ENCODE measurements at places on chromosomes 6 and 20.

- no peak for DNase-seq
Observed at GRCh38 chr6:108330806-108331205, 36.0 kb downstream of the AFG1L start.

- no peak for DNase-seq
Observed at GRCh38 chr6:118100717-118101116, 193.7 kb downstream of the SLC35F1 start.

- DNase-seq = no peak
Observed at GRCh38 chr6:87181903-87182302, 26.5 kb downstream of the ZNF292 start.

- DNase-seq = no peak
Observed at GRCh38 chr20:51140671-51141070, 117.8 kb upstream of the KCNG1 start.

DNA sequence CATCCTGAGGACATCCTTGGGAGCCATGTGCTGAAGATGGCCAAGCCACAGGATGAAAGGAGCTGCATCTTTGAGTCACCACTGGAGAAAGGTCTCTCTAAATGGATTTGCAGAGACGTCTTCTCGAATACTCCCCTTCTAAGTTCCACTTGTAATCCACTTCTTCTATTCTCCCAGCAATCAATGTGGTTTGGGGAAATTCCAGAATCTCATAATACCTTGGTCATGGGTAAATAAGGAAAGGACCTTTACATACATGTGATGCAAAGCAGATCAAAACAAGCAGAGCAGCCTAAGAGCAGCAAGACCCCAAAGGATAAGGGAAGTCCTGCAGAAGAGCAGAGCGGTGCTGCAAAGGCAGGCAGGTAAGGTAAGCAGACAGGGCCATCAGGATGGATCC is 35.3 kb downstream of the TRIM38 start:
- no peak for DNase-seq

- no peak for DNase-seq
Observed at GRCh38 chr6:157885876-157886275, 62.8 kb downstream of the SNX9 start.

DNA sequence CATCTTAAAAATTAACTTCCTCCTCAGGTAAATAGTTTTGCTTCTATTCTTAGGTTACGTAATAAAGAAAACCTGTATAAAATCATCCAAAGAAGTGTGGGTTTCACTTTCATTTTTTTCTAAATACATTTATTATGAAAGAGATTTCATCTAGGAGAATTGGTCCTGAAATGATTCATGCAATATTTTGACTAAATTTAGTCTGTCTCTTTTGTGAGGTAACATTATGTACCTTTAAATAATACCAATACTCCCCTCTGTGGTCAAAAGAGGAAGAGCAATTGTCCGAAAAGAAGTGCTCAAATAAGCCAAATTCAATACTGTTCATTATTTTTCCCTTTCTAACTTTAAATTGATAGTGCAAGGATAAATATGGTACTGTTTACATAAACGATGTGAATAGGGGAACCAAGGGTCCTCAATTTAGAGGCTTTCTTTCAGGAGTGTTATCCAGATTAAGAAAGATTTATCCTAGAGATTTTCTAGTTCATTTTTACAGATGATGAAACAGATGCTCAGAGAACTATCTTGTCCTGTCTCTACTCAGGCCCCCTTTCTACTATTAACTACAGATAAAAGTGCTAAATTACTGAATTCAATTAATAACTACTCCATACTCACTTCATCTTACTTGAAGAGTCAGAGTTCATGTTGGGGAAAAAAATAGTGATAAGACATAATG is 26.2 kb downstream of the CYP39A1 start:
- no peak for DNase-seq

DNA sequence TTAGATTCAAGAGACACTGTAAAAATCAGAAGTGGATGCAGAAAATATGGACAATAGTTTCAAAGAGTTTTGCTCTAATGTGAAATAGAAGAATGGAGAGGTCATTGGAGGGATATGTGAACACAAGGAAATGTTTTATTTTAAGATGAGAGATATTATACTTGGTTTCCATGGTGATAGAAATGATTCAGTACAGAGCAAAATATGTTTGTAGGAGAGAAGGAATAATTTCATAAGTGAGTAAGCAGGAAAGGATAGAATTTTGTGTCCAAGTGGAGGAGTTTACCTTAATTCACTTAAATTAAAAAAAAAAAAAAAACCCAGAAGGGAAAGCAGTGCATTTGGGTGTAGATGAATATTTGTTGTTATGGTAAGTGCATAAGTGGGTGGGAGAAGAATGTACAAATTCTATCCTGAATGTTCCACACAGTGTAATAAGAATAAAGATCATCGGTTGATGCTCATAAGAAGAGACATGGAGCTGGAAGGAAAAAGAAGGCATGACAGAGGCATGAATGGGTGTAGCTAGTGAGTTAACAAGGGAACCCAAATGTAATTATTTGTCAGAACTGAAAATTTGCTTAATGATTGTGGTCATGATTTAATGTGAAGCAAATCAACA is 688.9 kb upstream of the GJE1 start:
- no peak for DNase-seq
